ENCODE measurements at places on chromosomes 3 and 15.

DNA sequence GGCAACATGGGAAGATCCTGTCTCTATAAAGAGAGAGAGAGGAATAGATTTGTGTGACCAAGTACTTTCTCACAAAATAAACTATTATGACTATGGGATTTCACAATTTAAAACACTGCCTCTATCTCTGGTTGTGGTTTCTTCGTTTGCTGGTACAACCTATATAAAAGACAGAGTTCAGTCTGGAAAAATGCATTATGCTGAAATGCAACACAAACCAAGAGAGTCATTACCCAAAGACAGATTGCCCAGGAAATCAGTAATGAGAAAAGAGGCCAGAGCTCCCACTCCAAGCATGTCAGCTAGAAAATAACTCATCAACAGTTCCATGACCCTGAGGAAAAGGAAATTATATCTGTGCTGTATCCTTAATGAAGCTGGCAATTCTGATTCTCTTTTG, 23.2 kb downstream of the GPR176 start:
- no peak for DNase-seq

- no peak for DNase-seq
Measured at GRCh38 chr3:69690-70089, 126.9 kb upstream of the CHL1 start.

- DNase-seq = peak; percentile 33
Measured at GRCh38 chr15:79329171-79329611, 18.3 kb downstream of the TMED3 start.

GRCh38 chr3:184233127-184233843, 3.9 kb downstream of the VWA5B2 start:
- DNase-seq = no peak

- no peak for DNase-seq
Measured at GRCh38 chr3:71066849-71067261, 516.7 kb downstream of the FOXP1 start.

DNA sequence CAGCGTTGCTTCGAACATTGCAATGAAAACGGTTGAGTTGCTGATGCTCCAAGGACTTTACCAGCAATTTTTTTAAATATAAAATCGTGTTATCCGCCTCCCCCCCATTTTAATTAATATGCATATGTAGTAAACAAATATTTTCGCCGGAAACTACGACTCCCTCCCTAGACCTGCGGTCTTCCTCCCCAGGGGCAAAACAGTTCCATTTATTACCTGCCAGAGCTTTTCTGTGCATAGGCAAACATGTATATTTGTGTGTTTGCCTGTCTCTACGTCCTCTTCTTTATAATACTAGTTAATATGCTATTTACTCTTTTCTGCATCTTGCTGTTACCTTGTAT, 593 bp upstream of the RSL24D1 start:
- DNase-seq = no peak

DNA sequence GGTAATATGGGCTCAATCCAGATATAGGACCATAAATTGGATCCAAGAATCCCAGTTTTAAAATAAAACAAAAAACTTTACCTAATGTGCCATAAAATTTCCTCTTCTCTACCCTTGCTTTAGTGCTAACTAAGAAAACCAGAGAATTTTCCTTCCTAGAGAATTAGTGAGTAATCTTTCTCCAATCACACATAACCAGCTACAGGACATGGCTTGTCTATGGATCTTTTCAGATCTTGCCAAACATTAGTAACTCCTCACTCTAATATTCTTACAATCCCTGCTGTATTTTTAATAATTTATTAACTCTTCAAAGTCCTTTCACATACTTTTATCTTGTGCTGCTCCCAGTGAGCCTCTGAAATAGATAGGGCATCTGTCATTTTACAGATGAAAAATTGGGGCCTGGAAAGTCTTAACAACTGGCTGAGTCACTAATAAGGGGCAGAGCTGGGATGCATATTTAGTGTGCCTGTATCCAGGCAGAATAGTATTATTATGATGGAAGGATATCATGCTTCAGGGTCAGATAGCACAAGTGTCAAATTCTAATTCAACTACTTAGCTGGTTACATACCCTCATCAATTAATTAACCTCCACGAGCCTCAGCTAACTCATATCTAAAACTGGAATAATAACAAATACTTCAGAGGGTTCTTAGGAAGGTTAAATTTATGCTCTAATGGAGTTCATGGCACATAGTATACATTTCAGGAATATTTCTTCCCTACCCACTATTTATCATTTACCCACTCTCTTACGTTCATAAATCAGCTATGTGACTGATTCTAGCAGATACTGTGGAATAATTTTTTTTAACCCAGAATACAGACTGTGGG, 5.6 kb downstream of the ZBED2 start:
- DNase-seq = no peak

GRCh38 chr3:148535001-148535400, 162.7 kb upstream of the AGTR1 start:
- DNase-seq = no peak

DNA sequence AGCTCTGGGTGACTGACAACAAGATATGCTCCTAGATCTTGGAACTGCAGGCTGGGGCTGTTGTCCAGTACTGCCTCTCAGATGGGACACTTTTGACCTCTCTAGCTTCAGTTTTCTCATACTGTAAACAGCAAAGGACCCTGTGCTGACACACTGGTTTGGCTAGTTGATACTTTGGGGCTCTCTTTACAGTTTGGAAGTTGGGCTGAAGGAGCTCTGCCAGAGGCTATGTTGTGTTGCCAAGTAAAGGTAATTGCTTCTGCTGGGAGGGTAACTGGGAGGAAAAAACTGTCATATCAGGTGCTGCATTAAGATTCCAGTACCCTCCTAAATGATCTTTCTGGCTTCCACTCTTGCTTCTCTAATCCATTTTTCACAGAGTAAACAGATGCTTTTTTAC, 54.0 kb downstream of the ISL2 start:
- peak; percentile 26 for DNase-seq

DNA sequence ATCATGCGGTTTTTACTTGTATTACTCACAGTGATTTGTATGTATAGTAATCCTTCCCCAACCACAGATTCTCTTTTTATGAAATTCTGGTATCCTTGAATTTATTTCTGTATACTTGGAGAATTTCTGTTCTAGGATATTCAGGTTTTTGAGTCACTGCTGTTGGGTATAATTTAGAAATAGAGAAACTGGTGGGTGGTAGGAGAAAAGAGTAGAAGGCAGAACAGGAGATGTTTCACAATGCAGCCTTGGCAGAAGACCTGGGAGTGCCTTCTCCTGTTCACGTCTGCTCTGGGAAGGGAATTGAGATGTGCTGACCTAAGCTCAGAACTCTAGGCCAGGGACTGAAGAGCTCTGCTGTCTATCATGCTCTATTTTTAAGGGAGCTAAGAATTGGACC, 193.6 kb downstream of the EPHB1 start:
- no peak for DNase-seq

DNA sequence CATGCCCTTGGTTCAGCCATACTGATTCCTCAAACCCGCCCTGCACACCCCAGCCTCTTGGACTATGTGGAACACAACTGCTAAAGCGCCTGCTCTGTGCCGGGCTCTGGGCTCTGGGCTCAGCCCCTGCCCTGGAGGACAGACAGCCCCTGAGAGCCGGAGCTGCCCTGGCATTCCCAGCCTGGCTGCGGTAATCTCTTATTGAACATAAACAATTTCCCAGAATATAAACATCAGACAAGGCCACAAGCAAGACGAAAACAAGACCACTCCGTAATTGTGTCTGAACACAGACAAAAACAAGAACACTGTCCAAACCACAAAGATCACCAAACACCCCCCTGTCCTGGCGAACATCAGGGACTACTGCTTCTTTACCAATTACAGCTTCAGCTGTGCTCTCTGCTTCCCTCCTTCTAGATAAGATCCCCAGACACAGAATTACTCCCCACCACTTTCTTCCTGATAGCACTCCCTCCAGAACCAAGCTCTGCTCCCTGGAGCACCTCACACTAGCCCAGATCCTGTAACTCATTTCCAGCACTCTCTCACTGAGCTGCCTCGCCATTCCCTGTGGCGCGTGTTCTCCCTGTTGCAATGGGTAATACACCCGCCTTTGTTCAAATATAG, 57.1 kb upstream of the TLE3 start:
- peak; percentile 64 for DNase-seq

DNA sequence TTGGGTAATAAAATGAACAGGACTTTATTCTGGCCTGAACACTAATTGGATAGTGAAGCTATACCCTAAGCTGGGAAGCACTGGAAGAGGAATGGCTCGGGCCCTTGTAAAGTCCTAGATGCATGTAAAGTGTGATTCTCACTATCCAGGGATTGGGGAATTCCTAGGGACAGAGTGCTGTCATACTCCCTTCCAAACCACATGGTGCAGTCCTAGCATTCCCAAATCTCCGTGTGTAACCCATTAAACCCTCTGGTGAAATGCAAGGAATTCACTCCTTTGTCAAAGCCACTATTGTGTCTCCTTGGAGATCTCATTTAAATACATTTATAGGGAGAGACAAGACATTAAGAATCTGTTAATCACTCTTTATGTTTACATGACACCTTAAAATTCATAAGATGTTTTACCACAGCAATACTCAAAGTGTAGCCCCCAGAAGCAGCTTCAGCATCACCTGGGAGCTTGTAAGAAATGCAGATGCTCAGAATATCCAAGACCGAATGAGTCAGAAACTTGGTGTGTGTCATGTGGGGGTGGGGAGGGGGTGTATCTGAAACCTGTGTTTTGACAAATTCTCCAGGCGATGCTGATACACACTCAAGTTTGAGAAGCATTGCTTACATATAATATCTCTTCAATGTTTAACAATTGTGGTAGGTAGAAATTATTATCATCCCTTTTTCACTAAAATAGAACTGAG, 121.8 kb upstream of the NPHP3 start:
- peak; percentile 7 for DNase-seq

DNA sequence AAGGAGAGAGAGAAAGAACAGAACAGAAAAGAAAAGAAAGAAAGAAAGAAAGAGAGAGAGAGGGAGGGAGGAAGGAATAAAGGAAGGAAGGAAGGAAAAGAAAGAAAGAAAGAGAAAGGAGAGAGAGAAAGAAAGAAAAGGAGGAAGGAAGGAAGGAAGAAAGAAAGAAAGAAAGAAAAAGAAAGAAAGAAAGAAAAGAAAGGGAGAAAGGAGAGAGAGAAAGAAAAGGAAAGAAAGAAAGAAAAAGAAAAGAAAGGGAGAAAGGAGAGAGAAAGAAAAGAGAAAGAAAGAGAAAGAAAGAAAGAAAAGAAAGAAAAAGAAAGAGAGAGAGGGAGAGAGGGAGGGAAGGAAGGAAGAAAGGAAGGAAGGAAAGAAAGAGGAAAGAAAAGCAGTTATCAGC, 108.8 kb downstream of the ARPP21 start:
- no peak for DNase-seq

GRCh38 chr15:70248116-70249025, 150.7 kb upstream of the TLE3 start:
- peak; percentile 86 for DNase-seq

DNA sequence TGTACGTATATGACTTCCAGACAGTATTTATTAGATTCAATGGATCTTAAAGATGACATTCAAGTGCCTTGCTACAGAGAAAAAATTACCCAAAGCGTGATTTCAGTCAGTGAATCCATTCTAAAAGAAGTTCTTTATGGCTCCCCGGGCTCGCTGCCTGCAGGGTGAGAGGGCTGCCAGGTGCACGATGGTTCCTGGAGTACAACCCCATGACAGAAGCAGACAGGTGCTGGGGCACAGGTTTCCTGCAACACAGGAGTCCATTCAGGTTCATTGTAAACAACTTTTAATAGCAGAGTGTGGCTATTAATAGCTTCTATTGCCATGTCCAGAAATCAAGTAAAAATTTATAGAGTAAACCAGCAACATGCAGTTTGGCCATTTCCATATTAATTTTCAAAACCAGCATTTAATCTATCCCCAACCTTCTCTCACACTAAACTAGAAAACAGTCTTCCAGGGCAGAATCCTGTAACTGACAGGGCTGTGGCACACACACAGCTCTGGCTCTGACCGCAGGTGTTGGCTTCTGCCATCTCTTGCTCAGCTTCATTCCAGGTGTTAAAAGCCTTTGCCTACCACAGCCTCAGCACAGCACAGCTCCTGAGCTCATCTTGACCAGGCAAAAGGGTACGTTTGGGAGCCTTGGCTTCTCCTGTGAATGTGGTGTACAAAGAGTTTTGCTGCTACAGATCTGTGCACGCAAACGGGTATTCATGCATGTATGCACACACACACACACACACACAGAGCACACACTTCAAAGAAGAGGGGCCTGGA, 185.9 kb downstream of the MEX3B start:
- DNase-seq = no peak

GRCh38 chr3:107063351-107063750, 313.9 kb upstream of the CCDC54 start:
- no peak for DNase-seq

DNA sequence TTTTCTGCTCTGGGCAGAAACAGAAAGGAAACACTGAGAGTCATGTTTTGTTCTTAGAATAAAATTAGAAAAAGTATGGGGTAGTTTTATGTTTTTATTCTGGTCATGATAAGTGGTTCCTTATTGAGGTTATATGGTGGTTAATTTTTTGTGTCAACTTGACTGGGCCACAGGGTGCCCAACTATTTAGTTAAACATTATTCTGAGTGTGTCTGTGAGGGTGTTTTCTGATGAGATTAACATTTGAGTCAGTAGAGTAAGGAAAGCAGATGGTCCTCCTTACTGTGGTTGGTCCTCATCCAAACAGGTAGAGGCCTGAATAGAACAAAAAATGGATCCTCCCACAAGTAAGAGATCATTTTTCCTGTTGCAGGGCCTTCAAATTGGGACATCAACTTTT, 98.9 kb downstream of the C3orf38 start:
- no peak for DNase-seq

- no peak for DNase-seq
Measured at GRCh38 chr3:147960786-147961185, 551.6 kb downstream of the ZIC1 start.

DNA sequence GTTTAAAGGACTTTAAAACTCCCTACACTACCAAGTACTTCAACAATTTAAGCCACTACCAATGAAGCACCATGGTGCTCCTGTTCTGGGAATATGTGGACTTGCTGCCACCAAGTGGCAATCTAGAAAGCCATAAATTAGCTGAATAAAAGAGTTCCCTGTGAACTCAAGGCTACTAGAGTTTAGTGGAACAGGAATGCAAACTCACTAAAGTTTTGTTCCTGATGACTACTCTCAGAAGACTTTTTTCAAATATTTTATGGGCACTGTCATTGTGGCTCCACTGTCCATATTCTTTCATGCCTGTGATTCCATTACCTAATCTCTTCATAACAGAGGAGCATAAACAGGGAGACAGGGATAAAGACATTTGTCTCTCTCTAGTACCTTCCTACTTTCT, 63.9 kb downstream of the TMCC1 start:
- peak; percentile 25 for DNase-seq

GRCh38 chr15:51865317-51865716, 35.9 kb downstream of the TMOD3 start:
- no peak for DNase-seq

GRCh38 chr15:38080651-38081275, 146.3 kb downstream of the TMCO5A start:
- no peak for DNase-seq

- no peak for DNase-seq
Measured at GRCh38 chr15:89936051-89936785, 23.5 kb upstream of the ARPIN start.

DNA sequence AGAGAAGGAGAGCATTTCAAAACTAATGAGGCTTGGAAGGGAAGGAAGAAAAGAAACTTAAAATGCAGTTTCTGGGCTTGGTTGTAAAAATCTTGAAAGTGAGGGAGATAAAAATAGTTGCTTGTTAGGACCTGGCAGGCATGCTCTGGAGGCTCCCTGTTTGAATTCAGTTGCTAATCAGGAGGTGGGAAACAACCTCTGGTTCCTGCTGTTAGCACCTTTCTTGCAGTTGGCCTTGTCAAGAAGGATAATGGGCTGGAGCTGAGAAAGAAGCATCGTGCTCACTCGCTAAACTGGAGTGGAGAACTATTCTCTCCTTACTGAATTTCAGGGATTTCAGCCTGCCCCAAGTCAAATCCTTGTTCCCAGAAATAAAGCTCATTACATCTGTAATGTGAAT, 23.4 kb downstream of the SNAPC5 start:
- peak; percentile 67 for DNase-seq

Data from ELF-1 (cell line).